ENCODE measurements at places on chromosomes 12 and 14.

- DNase-seq, result no peak
Observed at GRCh38 chr14:66824251-66824650, 316.3 kb downstream of the GPHN start.

- DNase-seq, result no peak
Observed at GRCh38 chr12:54075409-54075808, 21.8 kb downstream of the HOXC4 start.

- no peak for DNase-seq
Observed at GRCh38 chr12:63809566-63809965, 29.9 kb downstream of the RXYLT1 start.

DNA sequence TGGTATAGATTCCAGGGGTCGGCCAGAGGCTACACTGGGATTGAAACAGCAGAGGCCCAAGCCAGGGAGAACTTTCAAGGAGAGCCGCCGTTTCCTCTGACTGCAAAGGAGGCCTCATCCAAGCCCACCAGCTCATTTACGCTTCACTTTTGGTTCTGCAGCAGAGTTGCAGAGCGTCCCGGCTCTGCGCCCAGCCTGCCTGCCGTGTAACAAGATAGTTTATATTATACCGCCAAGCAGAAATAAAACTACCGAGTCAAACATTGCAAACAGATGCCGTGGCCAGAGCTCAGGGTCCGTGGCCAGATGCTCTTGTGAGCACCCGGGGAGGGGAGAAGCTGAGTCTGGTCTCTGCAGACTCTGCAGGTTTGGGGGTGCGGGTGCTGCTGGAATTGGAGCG, 60.7 kb upstream of the TBX3 start:
- DNase-seq, result no peak

DNA sequence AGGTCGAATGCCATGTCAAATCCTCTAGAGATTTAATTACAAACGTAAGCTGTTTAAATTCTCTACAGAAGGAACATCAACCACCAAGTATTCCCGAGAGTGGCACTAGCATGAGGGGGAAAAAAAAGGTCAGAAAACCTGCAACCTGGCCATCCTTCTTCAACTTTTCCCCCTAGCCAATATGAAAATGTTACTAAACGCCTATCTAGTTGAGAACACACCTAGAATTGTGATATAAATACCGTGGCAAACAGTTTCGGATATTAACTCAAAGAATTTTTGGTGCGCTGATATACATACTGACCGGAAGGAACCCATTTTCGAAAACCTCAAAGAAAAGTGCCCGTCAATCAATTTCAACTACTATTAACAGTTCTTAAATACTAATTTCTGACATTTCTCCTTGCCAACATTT, 1.8 kb downstream of the HNRNPC start:
- DNase-seq, result no peak

GRCh38 chr12:68501226-68501625, 109.5 kb upstream of the RAP1B start:
- no peak for DNase-seq

GRCh38 chr12:56877195-56878009, 56.8 kb downstream of the SDR9C7 start:
- no peak for DNase-seq

GRCh38 chr12:54128416-54128815, 60.4 kb downstream of the SMUG1 start:
- no peak for DNase-seq

All from left renal pelvis (tissue), 4 donors.